ENCODE measurements at places on chromosomes 16 and 17.

DNA sequence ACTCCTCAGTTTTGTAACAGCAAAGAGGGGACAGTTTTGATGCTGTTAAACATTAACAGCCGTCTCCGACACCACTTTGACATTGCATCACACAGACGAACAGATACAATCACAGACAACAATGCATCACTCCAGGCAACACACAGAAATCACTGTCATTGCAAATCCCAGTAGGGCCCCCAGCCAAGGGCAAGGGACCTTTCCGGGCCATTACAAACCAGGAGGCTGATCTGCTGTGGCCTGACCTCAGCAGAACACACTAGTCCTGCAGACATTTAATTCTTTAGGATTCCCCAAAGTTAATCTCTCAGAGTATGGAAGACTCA lies 136.2 kb upstream of the RCVRN start:
- DNase-seq = no peak

DNA sequence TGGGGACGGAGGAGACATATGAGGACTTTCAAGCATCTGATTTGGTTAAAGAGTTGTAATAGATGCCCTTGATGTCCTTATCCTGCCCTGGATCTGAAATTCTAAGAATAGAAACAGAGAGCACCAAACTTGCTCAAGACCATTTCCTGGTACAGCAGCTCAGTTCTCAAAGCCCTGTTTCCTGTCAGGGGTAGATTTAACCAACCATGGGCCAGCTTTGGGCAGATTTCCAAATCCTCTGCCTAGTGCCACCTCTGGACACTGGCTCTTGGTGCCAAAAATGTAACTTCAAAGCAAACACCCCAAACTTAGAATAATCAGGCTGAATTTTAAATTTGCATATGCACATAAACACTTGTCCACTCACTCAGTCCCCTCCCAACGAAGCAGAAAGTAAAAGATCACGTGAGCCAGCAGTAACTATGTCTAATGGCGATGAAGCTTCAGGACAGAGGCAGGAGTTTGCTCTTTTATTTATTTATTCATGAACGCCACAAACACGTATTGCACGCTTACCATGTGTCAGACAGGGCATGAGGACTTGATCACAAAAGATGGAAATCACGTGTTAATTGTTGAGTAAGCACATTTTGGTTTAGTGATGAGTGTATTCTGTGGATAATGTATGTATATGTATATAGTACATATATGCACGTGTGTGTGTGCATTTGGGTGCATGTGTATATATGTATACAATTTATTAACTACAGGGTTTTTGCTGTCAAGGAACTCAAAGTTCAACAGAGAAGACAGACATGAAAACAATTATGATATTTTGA lies 23.1 kb upstream of the SDK2 start:
- DNase-seq = no peak

DNA sequence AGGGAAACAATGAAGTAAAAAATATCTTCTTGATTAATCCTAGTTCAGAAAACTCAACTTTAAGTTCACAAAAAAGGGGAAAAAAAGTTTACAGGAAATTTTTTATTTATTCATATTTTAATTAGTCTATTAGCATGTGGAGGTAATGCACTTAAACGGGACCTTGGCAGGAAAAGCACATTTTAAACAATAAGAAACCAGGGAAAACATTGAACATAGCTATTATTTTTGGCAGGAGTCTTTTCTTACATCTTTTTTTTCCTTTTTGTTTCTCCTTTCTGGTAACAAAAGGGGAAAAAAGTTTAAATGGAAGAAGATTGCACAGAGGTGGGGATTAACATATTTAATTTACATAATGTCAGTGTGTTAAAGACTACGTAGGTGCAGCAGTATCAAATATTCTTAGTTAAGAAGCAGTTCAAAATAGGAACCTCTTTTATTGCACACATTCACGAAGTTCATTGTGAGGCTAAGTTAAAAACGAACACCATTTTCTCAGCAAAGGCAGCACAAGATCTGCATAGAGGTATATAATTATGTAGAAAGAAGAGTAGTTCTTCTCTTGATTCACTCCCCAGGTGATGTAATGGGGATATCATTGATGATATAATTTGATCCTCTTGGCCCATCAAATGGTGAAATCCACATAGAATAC lies 940.5 kb downstream of the CDH11 start:
- DNase-seq = no peak

- no peak for DNase-seq
These were observed 175.8 kb upstream of the MAF start for GRCh38 chr16:79776243-79776847.

GRCh38 chr17:36188891-36189306 lies 7.7 kb downstream of the CCL3L1 start:
- DNase-seq = peak; percentile 39

DNA sequence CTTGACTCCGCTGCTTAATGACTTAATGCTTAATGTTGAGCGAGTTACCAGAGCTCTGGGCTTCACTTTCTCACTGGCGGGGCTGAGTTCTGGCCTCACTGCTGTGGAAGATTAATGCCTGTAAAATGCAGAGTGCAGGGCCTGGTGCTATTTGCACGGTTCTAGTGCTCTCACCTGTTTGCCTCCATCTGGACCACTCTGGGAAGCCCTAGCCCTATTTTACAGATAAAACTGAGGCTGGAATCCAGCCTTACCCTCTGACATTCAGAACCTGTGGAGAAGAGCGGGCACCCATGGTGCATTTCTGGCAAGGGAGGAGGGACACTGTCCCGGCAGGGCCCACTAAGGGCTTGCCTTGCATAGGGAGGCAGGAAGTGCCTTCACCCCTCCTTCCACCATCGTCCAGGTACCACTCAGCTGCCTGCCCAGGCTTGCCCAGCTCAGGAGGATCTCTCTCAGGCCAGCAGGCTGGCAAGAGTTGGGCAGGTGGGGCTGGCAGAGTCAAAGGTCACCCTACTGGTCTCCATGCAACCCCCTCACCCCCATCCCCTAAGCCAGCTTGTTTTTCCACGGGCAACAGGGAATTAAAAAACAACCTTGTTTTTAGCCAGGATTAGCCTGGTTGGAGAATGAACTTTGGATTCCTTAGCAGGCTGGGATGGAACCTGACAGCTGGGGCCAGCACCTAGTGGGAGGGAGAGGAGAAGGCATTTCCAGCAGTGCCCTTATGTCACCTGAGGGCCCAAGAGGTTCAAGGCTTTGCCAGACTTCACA lies 4.1 kb upstream of the UBALD1 start:
- DNase-seq = no peak

DNA sequence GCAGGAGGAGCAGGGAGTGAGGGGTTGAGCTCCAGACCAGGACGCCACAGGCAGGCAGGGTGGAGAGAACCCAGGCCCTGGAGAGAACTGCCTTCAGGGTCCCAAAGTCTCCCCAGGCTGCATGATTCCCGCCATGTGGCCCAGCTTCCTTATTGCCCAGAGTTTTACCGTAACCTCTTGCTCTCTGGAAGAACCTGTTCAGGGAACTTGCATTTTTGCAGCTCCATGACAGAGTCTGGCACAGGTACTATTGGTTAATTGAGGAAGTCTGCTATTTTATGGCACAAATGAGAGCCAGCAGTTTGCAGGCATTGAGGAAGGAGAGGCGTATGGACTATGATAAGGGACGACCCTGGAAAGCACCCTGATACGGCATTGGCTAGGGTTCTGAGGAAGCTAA lies 11.6 kb upstream of the NOS2 start:
- DNase-seq = no peak

DNA sequence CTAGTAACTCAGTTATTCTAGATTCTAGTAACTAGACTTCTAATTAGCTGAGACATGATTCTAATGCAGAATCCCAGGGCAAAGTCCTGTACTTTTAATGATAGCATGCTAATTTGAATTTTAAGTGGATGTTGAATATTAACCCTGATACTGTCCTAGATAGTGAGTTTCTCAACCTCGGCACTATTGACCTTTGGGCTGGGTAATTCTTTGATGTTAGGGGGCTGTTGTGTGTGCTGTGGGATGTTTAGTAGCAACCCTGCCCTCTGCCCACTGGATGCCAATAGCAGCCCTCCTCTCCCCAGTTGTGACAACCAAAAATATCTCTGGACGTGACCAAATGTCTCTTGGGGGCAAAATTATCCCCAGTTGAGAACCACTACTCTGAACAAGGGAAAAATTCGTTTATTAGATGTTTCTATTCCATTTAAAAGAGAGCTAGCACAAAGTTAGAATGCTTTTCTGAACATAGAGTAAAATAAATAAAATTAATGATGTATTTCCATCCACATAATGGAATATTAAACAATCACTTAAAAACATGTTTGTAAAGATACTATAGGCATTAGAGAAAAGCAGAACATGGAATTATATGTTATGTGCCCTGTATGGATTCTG lies 30.2 kb downstream of the SALL1 start:
- DNase-seq = no peak

DNA sequence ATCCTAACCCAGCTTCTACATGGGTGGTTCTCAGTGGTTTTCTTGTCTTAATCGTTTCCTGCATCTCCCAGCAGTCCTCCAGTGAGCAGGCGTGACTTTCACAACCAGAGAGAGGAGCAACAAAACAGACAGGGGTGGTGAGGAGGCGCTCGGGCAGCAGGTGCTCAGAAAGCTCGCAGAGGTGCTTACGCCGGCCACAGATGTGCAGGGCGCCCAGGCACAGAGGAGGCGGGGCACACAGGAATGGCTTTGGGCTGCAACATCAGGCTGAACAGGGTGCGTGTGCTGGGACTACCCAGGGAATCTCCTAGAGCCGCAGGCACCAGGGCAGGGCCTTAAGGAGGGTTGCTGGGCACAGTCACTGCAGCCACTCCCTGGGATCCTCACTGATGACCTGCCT lies 32.6 kb downstream of the KLHDC4 start:
- DNase-seq = no peak

DNA sequence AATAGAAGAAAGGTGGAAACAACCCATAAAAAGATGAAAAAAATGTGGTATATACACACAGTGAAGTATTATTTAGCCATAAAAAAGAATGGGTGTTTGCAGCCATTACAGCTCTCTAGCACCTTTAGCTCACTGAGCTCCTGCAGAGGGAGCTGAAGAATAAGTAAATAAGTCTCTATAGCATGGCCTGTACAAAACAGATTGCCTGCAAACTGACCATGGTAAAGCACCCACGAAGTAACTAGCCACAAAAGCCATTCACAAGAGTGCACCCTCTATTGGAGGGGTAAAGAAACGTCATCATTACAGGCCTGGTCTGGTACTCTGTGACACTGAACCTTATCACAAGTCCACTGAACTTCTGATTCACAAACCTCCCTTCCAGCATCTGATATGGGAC lies 76.3 kb downstream of the USP32 start:
- DNase-seq = no peak

GRCh38 chr16:71383054-71383773 lies 24.7 kb downstream of the CALB2 start:
- DNase-seq = peak; percentile 29

GRCh38 chr17:77223642-77224420 lies 83.1 kb downstream of the SEC14L1 start:
- no peak for DNase-seq

DNA sequence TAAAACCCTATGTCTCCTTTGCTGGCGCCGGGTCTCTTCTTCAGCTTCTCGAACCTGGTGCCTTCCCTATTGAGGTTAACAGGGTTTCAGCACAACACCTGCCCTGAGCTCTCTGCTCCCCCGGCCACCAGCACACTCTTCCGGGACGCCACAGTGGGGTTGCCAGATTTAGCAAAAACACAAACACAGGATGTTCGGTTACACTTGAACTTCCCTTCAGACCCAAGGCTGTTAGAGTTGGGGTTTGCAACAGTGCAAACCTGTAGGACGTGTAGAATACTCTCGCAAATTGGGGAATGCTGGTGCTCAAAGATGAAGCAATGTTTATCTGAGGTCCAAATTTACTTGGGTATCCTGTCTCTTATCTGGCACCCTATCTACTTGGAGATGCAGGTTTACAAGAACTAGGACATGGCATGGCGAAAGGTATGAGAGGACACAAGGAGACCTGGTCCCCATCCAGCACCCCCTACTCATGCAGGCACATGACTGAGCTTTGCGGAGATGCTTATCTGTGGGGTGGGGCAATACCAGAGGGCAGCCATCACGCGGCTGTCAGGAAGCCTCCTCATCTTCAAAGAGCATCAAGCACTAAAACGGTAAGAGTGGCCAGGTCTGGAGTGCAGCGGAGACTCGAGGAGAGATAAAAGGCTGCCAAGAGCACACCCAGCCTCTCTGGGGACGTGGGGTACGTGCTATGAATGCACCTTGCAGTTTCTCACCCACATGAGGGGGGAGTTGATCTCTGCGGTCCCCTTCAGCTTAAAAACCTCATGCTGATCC lies 52.8 kb downstream of the SDK2 start:
- DNase-seq = peak; percentile 36

DNA sequence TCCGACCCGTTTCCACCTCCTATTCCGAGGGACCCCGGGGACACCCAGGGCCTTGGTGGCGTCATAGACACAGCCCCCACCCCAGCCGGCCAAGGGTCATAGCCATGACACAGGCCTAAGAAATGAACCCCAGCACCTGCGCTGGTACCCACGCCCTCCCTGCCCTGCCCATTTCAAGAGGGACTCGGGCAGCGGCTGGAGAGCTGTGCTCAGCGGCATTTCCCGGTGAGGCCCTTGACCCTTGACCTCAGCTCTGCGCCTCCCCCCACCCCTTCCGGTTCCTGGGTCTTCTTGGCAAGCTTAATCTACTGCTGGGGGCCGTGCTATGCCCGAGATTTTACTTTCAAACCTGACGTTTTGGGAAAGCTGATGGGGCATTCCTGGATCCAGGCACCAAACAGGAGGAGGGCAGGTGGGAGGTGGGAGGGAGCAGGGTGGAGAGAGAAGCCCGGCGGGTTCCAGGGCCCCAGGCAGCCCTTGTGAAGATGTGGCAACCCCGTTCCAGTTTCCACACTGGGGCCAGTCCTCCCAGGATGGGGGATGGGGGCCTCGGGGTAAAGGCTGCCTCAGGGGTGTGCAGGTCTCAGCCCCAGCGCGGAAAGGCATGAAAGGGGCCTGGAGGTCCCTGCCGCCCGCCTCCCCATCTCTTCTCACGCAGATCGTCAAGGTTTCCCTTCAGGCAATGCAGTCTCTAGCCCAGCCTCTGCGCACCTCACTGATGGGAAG lies at the start of gene SLC22A31:
TSS of gene SLC22A31 (minus strand) at position 414 of the 726 bp plus-strand sequence. CDS start at position 378, 36 bp downstream.
- DNase-seq = no peak

DNA sequence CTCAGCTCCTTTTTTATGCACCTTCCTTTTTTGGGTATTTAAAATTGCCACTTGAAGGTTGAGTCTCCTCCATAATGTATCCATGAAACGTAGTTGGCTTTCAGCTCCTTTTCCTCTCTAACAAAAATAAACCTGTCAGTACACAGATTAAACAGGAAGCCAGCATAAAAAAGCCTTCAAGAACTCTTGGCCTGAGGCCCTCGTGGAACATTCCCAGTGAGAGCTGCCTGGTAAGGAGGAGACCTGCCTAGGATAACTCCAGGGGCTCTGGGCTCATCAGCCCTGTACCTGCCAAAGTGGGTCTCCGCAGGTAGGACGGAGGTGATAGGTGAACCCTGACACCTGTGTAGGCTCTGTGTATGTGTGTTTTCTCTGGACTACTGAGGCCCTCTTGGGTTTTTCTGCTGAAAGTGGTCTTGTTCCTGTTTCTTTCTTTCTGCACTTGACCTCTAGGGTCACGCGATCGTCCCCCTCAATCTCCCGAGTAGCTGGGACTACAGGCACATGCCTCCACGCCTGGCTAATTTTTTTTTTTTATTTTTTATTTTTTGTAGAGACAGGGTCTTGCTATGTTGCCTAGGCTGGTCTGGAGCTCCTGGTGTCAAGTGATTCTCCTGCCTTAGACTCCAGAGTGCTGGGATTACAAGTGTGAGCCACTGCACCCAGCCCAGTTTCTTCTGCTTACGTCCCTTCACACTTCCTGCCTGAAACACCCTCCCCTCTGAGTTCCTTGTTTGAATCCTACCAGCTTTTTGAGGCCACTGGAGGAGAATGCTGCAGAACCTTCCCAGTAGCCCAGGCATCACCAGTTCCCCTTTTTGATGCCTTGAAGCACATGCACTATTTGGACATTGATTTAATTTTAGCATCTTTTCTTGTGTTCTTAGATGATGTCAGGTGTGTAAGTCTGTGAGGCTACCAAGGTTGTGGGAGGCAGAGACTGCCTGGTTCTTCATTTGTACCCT lies 9.8 kb downstream of the PGS1 start:
- no peak for DNase-seq
